ENCODE measurements at places on chromosomes 3 and 15.

DNA sequence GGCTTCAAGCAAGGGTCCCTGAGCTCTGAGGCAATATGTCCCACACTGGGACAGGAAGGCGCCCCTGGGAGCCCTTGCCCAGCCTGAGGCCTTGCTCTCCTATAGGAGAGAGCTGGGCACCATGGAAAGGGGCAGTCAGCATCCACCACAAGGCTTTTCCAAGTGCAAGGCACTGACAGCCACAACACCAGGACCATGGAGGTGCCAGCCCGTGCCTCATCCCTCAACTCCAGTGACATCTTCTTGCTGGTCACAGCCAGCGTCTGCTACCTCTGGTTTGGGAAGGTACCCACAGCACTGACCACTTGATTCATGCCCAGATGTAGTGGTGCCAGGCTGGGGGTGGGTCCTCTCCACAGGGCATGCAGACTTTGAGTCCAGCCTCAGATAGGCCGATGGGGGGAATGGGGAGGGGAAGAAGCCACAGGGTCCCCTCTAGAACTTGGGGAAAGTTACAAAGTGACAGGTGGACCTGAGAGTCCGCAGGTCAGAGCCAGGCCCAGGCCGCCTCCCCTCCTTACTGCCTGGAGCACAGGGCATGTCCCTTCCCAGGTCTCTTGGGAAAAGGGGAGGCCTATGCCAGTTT lies 11.8 kb downstream of the VILL start:
- DNase-seq, result no peak

DNA sequence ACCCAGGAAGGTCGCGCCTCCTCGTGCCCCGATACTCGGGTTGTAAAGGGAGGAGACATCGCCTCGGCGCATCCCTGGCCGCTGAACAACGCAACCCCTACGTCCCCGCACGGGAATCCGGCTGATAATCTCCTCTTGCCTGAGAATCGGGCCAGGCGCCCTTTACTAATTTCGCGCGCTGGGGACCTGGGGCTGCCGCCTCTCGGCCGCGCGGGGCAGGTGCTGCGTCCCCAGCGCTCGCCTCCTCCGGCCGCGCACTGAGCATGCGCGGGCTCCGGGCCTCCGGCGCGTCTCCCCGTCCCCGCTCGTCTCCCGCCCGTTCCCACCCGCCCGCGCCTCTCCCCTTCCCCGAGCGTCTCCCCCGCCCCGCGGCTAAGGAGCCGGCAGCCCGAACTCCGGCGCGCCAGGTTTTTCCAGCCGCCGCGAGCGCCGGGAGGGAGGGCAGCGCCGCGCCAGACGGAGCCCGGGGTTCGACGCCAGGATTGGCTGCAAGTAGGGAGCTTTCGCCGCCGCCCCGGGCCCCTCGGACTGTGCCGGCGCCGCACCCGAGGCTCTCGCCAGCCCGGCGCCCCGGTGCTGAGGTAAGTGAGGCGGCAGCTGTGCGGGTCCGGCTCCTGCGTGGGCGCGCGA lies at the start of gene CNTN4:
Gene CNTN4, plus strand, starts transcription at position 469 of the 630 bp plus-strand sequence.
- DNase-seq, result peak; percentile 2

GRCh38 chr3:100416863-100417262 lies 15.5 kb downstream of the LNP1 start:
- DNase-seq, result no peak

- DNase-seq, result no peak
Observed at GRCh38 chr15:87826119-87826747, 430.3 kb downstream of the NTRK3 start.

DNA sequence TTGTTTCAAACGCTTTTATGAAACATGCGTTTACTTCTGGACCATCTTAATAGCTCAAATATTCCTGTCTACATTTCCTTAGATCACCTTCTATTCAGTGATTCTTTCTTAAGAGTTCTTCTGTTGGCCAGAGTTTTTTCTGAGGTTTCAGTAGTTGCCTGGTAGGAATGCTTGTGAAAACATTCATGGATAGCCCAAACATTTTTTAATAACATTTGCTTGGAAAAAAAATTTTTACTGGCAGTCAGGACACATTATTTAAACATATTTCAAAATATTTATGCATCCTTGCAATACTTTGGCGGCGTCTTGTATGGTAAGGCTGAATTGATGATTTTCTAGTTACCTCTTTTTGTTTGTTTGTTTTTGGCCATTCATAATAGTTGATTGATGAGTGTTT lies 47.4 kb upstream of the ZBTB20 start:
- no peak for DNase-seq

DNA sequence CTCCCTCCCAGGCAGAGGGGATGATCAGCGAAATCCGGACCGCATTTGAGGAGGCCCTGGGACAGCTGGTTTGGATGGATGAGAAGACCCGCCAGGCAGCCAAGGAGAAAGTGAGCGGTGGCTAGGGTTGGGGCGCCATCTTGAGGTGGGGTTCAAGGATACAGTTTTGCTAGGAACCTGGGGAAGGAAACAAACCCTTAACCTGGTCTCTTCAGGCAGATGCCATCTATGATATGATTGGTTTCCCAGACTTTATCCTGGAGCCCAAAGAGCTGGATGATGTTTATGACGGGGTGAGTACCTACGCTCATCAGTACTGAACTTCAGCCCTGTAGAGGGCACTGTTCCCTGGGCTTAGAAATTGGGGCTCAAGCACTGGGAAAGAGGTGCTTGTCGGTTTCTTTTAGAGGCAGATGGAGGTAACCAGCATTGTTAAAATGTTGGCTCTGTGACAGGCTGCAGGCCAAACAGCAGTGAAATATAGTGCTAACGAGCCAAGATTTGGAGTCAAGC lies 9.6 kb upstream of the PSMD2 start:
- DNase-seq, result peak; percentile 26

- DNase-seq, result no peak
Observed at GRCh38 chr3:2653706-2654105, 456.5 kb downstream of the IL5RA start.

DNA sequence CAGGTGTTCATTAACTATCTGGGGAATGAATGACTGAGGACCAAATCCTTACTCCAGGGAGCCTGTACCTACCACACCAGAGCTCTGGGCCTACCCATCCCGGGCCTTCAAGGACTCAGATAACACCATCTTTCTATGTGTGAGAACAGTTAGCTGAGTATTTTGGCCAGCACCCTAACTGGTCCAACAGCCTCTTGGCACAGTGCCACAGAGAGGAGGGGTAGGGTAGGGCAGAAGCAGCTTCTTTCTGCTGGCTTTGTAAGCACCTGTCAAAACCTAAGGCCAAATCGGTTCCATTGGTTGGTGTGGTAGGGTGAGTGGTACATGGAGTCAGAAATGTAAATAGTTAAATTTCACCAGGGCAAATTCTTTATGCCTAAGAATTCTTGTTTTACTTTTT lies 26.7 kb downstream of the ISL2 start:
- no peak for DNase-seq

- DNase-seq, result peak; percentile 86
Observed at GRCh38 chr15:70569091-70569713, 194.2 kb downstream of the UACA start.

- DNase-seq, result peak; percentile 67
Observed at GRCh38 chr3:152402695-152403451, 134.1 kb downstream of the MBNL1 start.

- DNase-seq, result no peak
Observed at GRCh38 chr15:60890375-60891230, 338.5 kb downstream of the RORA start.

DNA sequence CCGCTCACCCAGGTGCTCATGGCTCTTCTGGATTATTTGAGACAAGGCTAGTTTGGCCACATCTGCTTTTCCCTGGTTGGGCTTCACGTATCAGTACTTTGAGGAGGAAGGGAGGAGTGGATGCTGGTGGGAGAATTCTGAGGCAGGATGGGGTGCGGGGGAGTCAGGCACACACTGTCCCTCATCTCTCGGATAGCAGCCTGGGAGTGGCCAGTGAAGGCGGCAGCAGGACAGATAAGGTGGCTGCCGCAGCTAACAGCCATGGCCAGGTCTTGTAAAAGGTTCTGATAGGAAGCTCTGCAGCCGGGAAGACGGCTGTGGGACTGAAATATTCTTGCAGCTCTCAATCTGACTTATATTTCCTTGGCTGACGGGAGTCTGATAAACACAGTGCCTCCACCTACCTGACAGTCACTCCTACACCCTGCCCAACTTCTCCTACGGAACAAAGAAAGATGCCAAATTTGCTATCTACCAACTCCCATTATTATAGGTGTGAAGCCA lies 87.3 kb downstream of the MESD start:
- DNase-seq, result no peak

GRCh38 chr3:149388001-149388440 lies 10.6 kb upstream of the TM4SF1 start:
- peak; percentile 97 for DNase-seq

DNA sequence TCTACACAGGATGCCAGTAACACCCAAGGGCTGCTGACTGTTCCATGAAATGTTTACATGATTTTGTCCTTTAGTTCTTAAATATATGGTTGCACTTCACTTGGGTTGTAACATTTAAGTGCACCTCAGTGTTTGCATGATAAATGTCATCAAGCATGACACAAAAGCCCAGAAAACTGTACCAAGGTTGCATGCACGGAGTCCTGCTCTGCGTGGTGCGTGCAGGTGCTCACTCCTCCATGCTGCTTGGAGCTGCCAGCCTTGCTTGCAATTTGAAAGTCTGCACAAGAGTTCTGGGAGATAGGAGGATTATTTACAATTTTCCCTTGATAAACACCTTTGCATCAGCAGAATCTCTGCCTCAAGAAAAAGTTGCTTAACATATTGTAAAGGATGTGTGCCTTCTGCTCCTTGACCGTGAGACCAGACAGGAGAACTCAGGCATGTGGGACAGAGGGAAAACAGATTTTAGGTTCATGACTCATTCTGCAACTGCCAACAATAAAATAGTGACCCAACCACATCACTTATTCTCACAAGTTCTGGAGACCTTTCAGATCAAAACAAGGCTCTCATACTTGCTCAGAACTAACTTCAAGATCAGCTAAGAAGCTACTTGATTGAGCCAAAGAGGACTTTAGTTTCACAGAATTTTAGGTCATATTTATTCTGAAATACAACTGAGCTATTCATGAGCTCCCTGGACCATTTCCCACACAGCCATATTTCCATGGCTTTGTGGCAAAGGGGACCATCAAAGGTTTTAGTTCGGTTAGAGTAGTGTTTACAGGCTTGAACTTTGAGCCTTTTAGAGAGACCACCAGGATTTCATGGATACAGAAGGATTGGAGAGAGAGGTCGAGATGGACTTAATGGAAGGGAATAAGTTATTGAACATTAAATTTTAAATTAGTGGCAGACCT lies 128.4 kb upstream of the ZBED2 start:
- DNase-seq, result peak; percentile 91

DNA sequence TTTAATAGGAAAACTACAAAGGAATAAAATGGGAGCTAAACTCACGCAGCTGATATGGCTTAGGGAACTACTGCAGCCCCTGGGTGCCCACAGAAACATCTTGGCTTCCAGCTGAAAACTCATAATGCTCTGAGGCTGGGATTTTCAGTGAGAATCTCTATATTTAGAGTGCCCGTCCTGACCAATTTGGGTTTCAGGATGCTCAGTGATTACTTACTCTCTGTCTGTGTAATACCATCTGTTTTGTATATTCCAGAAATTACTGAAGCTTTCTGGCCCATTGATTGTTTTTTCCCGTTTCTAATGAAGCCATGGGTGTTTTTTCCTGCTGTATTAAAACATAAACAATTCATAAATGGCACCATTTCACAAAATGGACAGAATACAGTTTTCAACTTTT lies 50.6 kb upstream of the ZNF385D start:
- no peak for DNase-seq

- no peak for DNase-seq
Observed at GRCh38 chr3:49873623-49874022, 3.9 kb upstream of the CAMKV start.

- peak; percentile 96 for DNase-seq
Observed at GRCh38 chr15:65411465-65412071, 11.2 kb downstream of the IGDCC4 start.

DNA sequence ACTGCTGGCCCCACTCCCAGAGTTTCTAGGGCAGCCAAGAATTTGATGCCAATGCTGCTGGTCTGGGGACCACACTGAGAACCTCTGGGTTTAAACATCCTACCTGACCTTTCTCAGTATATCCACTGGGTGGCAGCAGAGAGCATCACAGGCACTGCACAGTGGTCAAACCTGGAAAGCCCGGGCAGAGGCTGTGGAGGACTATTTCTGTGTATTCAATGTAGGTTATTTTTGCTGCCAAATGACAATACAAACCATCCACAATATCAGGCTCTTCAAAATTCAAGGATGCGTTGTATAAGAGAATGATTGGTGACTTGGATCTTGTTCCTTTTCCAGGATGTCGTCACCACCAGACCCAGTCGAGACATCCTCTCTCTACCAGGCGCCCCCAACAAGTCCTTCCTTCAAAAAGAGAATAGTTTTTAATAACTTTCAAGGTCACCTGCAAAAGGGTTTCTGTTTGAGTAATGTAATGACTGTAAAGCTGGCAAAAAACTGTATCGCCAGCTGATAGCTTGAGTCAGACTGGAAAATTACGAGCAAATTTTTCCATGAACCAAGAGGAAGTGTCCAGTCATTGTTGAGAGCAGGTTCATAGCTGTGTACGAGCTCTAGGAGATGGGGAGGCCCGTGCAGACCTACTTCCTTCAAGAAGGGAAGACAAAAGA lies 30.5 kb upstream of the MYZAP start:
- DNase-seq, result peak; percentile 54

GRCh38 chr15:61915640-61916039 lies 144.6 kb downstream of the VPS13C start:
- no peak for DNase-seq

GRCh38 chr3:32844914-32845313 lies 27.1 kb downstream of the TRIM71 start:
- DNase-seq, result no peak

DNA sequence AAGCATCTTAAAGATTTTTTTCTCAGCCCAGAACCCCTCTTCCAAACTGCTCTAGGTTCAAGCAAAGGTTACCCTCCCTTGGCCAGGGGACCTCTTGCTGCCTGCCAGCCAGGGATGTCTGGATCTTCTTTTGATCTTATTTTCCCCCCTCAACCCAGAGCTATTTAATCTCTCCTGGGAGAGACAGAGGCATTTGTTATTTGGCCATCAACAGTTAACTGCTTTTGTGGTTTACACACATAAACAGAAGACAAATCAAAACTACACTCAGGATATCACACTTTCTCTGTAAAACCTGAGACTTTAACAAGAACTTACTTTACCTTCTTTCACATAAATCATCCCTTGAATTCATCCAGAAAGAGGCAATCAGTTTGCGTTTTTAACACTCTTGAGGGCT lies 272.5 kb downstream of the THSD4 start:
- DNase-seq, result no peak

- DNase-seq, result peak; percentile 59
Observed at GRCh38 chr3:106212665-106213222, 343.9 kb upstream of the CBLB start.

GRCh38 chr3:86245360-86245759 lies 745.6 kb downstream of the VGLL3 start:
- DNase-seq, result no peak

- no peak for DNase-seq
Observed at GRCh38 chr3:142127941-142128658, 21.2 kb downstream of the TFDP2 start.

GRCh38 chr3:139561959-139562676 lies 22.6 kb upstream of the RBP1 start:
- peak; percentile 48 for DNase-seq

DNA sequence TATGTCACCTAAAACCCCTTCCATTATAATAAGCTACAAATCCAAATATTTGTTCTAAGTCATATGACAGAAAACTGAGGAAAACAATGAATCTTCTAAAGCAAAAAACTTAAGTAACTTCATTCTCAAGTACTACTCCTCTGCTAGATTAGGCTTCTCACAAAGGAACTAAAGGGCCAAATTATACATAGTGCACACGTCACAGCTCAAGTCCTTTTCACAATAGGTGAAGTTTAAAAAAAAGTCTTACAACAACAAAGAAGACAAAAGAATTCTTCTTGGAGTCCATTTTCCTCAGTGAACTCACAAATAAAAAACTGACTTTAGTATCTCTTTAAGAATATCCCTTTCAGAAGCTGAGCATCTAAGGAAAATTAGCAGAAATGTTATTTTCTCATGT lies 479.9 kb downstream of the MAGI1 start:
- peak; percentile 47 for DNase-seq
